Uterus (tissue), 4 donors: ENCODE measurements at places on chromosomes 13 and 19. TPM values are rescaled to one million over a fixed set of nuclear protein-coding genes. Genes with fewer than 3 reads are reported as not detected.

DNA sequence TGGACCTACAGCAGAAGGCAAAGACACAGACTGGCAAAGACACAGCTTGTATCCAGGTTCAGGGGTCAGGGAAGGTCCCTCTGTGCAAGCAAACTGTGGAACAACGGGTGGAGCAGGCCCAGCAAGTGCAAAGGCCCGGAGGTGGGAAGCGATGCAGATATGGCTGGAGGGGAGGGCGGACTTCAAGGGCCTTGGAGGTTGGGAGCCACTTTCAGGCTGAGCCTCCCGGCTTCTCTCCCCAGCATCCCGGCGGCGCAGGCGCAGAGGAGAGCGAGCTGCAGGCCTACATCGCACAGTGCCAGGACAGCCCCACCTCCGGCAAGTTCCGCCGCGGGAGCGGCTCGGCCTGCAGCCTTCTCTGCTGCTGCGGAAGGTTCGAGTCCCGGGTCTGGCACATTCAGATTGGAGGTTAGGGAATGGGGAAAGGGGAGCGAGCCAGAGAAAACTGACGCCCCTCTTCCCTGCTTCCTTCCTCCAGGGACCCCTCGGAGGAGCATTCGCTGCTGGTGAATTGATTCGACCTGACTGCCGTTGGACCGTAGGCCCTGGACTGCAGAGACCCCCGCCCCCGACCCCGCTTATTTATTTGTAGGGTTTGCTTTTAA, 2.1 kb upstream of the PNPLA6 start:
- H3K27ac ChIP-seq = peak overlapping the region; percentile 96
- H3K27me3 ChIP-seq = no peaks in the 10 kb centered on the region
- no peaks in the 10 kb centered on the region for H3K36me3 ChIP-seq
- DNase-seq = peak; percentile 82
- H3K4me3 ChIP-seq = peak overlapping the region; percentile 92

GRCh38 chr19:912181-913079, 589 bp downstream of the R3HDM4 start:
- DNase-seq = no peak
- no peaks in the 10 kb centered on the region for H3K36me3 ChIP-seq
- peak overlapping the region; percentile 91 for H3K4me3 ChIP-seq
- H3K27ac ChIP-seq = peak overlapping the region; percentile 90

GRCh38 chr19:4749870-4750590, 26.4 kb upstream of the DPP9 start:
- no peaks in the 10 kb centered on the region for H3K27me3 ChIP-seq
- no peak overlapping the region for H3K27ac ChIP-seq
- no peaks in the 10 kb centered on the region for H3K36me3 ChIP-seq
- no peak overlapping the region for H3K4me3 ChIP-seq
- no peak for DNase-seq
- H3K4me1 ChIP-seq = no peaks in the 10 kb centered on the region

- H3K27me3 ChIP-seq = no peaks in the 10 kb centered on the region
- H3K36me3 ChIP-seq = no peaks in the 10 kb centered on the region
- DNase-seq = no peak
- no peak overlapping the region for H3K27ac ChIP-seq
- no peaks in the 10 kb centered on the region for H3K4me1 ChIP-seq
- H3K4me3 ChIP-seq = no peak overlapping the region
Measured at GRCh38 chr13:85249151-85249550, 550.1 kb downstream of the SLITRK6 start.

DNA sequence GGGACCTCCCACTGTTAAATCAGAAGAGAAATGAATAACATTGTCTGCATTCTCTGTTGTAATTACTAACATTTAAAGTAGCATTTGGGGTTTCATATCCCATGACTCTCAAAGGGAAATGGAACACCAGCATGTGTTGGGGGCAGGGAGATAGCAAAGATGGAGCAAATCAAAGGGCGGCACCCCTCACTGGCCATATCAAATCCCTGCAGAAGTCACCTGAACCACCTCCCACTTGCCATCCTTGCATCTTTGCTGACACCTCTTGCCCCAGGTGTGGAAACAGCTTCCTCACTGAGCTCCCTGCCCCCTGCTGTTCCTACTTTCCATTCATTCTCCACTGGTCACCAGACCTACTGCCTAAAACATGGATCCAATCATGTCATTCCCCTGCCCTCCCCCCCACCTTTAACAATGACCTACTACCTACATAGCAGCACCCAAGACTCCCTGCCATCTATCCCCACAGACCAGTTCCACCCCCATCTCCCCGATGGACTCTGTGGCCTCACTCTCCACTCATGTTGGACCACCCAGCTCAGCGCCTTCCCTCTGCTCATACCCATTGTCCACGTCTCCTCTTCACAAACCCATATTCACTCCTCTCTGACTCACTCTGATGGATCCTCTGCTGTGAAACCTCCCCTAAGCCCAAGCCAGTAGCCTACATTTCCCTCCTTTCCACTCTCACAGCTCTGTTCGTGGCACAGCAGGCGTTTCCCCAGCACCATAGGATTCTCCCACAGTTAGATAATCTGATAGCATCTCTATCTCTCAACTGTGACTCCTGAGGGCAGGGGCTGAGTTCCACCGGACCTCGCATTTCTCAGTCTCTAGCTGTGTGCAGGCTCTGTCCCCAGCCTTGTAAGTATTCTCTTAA, 55.9 kb downstream of the DLEU7 start:
- no peaks in the 10 kb centered on the region for H3K27me3 ChIP-seq
- no peak for DNase-seq
- H3K27ac ChIP-seq = no peak overlapping the region
- H3K4me3 ChIP-seq = no peak overlapping the region
- H3K36me3 ChIP-seq = no peaks in the 10 kb centered on the region
- no peaks in the 10 kb centered on the region for H3K4me1 ChIP-seq

DNA sequence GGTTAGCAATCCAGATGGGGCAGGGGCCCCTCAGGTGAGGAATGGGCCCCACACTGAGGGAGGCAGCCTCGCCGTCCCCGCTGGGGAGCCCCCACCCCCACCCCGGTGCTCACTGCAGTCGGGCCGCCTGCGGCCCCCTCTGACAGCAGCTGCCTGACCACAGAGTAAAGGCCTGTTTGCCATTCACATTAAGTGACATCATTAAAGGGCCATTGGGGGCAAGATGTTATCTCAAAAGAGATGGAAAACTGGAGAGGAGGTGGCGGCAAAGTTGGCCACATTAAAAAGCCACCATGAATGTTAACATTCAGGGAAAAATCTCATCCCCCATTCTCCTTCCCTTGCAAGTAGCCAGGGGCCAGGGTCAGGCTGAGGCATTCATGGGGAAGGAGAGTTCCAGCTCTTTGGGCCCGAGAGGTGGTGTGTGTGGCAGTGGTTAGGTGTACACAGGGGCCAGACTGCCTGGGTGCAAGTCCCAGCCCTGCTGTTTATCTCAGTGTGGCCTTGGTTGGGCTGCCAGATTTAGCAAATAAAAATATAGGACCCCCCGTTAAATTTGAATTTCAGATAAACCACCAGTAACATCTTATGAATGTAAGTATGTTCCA, 20.9 kb downstream of the VSTM2B start:
- H3K4me1 ChIP-seq = no peaks in the 10 kb centered on the region
- no peak overlapping the region for H3K4me3 ChIP-seq

DNA sequence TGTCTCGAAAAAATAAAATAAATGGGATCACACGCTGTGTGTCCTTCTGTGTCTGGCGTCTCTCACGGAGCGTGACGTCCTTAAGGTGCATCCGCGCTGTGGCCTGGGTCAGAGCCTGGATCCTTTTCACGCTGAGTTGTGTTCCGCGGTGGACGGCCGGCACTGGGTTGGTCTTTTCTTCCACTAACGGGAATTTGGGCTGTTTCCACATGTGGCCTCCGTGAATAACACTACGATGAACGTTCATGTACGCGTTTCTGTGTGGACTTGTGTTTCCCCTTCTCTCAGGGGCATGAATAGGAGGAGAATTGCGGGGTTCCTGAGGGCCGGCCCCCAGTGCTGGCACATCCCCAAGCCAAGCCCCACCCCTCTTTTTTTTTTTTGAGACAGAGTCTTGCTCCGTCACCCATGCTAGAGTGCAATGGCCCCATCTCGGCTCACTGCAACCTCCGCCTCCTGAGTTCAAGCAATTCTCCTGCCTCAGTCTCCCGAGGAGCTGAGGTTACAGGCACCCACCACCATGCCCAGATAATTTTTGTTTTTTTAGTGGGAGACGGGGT, 6.2 kb upstream of the PTBP1 start:
- H3K4me1 ChIP-seq = peaks cover 3% of the 10 kb centered on the region
- H3K27me3 ChIP-seq = no peaks in the 10 kb centered on the region
- no peak overlapping the region for H3K27ac ChIP-seq
- H3K36me3 ChIP-seq = no peaks in the 10 kb centered on the region
- H3K4me3 ChIP-seq = no peak overlapping the region

GRCh38 chr13:99269627-99270241, 11.6 kb upstream of the GPR18 start:
- H3K36me3 ChIP-seq = no peaks in the 10 kb centered on the region
- DNase-seq = no peak
- no peak overlapping the region for H3K4me3 ChIP-seq
- H3K4me1 ChIP-seq = no peaks in the 10 kb centered on the region

Gene KIR2DL1
- total RNA-seq = not detected

Gene PTGIR
- 0.51 TPM for total RNA-seq

Gene KASH5
- total RNA-seq = not detected

Gene SELENOV
- total RNA-seq = not detected

DNA sequence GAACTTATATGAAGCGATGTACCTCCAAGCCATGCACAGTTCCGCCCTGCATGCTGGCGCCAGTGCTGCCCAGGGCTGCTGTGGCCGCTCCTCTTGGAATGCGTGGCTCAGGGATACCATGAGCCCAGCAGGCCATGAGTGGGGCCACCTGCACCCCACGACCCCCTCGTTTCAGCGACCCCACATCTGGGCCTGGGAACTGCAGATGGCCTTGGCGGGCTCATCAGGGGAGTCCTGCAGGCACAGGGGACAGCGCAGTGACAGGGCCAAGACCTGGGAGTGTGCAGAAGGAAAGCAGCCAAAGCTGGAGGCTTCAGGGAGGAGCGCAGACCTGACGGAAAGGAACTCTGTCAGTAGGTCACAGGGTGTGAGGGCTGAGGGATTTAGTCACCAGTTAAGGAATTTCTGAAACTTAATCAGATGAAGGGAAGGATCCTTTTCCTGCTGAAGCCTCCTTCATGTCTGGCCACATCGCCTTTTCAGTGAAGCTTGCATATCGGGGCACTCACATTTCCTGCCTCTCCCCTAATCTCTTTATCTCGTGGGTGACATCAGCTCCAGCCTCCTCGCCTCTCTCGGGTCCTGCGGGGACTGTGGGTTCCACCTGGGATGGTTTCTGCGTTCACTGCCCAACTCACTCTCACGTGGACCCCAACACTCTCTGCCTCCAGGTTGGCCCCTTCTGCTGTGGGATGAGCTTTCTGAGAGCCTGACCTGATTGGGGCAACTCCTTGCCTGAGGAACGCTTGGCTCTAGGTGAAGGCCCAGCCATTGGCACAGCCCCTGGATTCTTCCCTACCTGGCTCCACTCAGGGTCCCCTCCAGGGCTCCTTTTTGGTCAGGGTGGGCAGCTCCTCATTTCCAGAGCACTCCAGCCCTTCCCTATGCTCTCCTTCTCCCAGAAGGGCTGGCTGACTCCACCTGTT, 123.5 kb downstream of the CRYL1 start:
- H3K36me3 ChIP-seq = no peaks in the 10 kb centered on the region
- no peaks in the 10 kb centered on the region for H3K27me3 ChIP-seq
- DNase-seq = no peak
- no peak overlapping the region for H3K27ac ChIP-seq
- H3K4me1 ChIP-seq = no peaks in the 10 kb centered on the region
- H3K4me3 ChIP-seq = no peak overlapping the region

GRCh38 chr13:84844473-84844872, 954.7 kb downstream of the SLITRK6 start:
- H3K27me3 ChIP-seq = no peaks in the 10 kb centered on the region
- H3K4me1 ChIP-seq = no peaks in the 10 kb centered on the region

Gene COMP
- total RNA-seq = 0.76 TPM

Gene NKG7
- total RNA-seq = not detected

- H3K36me3 ChIP-seq = no peaks in the 10 kb centered on the region
- peak overlapping the region; percentile 67 for H3K27ac ChIP-seq
- no peaks in the 10 kb centered on the region for H3K4me1 ChIP-seq
- no peak for DNase-seq
- H3K27me3 ChIP-seq = no peaks in the 10 kb centered on the region
- H3K4me3 ChIP-seq = no peak overlapping the region
Measured at GRCh38 chr13:77316430-77316829, 10.5 kb downstream of the MYCBP2 start.

GRCh38 chr19:50330365-50331078, 1.3 kb upstream of the KCNC3 start:
- peaks cover 46% of the 10 kb centered on the region for H3K27me3 ChIP-seq
- peak; percentile 18 for DNase-seq
- no peaks in the 10 kb centered on the region for H3K36me3 ChIP-seq
- H3K4me3 ChIP-seq = no peak overlapping the region
- no peak overlapping the region for H3K27ac ChIP-seq
- no peaks in the 10 kb centered on the region for H3K4me1 ChIP-seq

- no peak overlapping the region for H3K27ac ChIP-seq
- no peak overlapping the region for H3K4me3 ChIP-seq
- no peaks in the 10 kb centered on the region for H3K4me1 ChIP-seq
- H3K36me3 ChIP-seq = no peaks in the 10 kb centered on the region
Measured at GRCh38 chr13:97512732-97513131, 78.8 kb downstream of the RAP2A start.

Gene HIPK4
- 0.48 TPM for total RNA-seq

DNA sequence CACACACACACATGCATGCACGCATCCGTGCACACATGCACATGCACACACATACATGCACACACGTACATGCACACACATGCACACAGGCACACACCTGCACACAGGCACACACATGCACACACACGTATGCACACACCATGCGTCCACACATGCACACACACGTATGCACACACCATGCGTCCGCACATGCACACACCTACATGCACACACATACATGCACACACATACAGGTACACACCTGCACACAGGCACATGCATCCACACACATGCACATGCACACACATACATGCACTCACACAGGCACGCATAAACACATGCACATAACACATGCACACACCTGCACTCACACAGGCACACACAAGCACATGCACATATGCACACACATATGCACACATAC, 112.1 kb downstream of the DPF1 start:
- no peak overlapping the region for H3K4me3 ChIP-seq
- no peaks in the 10 kb centered on the region for H3K36me3 ChIP-seq
- no peak for DNase-seq
- H3K4me1 ChIP-seq = no peaks in the 10 kb centered on the region
- no peaks in the 10 kb centered on the region for H3K27me3 ChIP-seq

Gene TGFBR3L
- total RNA-seq = not detected

GRCh38 chr19:8577247-8577646, at the start of gene MYO1F:
TSS of gene MYO1F (minus strand) at chr19:8577442. CDS start at chr19:8577309, 133 bp downstream.
- H3K4me3 ChIP-seq = no peak within 1 kb of the TSS
- DNase-seq = no peak

Gene LILRB3
- 5.3 TPM for total RNA-seq

- H3K27me3 ChIP-seq = no peaks in the 10 kb centered on the region
- H3K4me1 ChIP-seq = no peaks in the 10 kb centered on the region
- no peak for DNase-seq
- no peak overlapping the region for H3K4me3 ChIP-seq
- H3K27ac ChIP-seq = no peak overlapping the region
Measured at GRCh38 chr13:61751039-61751438, 335.4 kb upstream of the PCDH20 start.

GRCh38 chr19:42113641-42114348, 18.5 kb downstream of the POU2F2 start:
- H3K27me3 ChIP-seq = no peaks in the 10 kb centered on the region
- no peak overlapping the region for H3K27ac ChIP-seq
- no peak for DNase-seq
- H3K4me3 ChIP-seq = no peak overlapping the region
- no peaks in the 10 kb centered on the region for H3K36me3 ChIP-seq

Gene CA11
- 0.59 TPM for total RNA-seq

GRCh38 chr13:73556902-73557301, 498.1 kb downstream of the KLF5 start:
- H3K4me3 ChIP-seq = no peak overlapping the region
- no peaks in the 10 kb centered on the region for H3K4me1 ChIP-seq
- DNase-seq = no peak
- no peaks in the 10 kb centered on the region for H3K36me3 ChIP-seq
- no peaks in the 10 kb centered on the region for H3K27me3 ChIP-seq
- H3K27ac ChIP-seq = no peak overlapping the region
